ENCODE measurements at places on chromosomes 4 and X. TPM values are rescaled to one million over a fixed set of nuclear protein-coding genes. Genes with fewer than 3 reads are reported as not detected.

NLRP2B gene
- not detected for total RNA-seq

RS1 gene
- not detected for total RNA-seq

CDS1 gene
- 0.25 TPM for total RNA-seq

SPIN2B gene
- total RNA-seq, result 10.6 TPM

F8A1 gene
- total RNA-seq, result 2.0 TPM

SAP30 gene
- 21.3 TPM for total RNA-seq

GRID2 gene
- under 0.01 TPM for total RNA-seq

Measured in aortic smooth muscle cell (primary cell).